ENCODE measurements at places on chromosomes 11 and 22. TPM values are rescaled to one million over a fixed set of nuclear protein-coding genes. Genes with fewer than 3 reads are reported as not detected.

The CASP12 gene
- 2.6 TPM for total RNA-seq

The MMP1 gene
- not detected for total RNA-seq

The PRDM10 gene
- 7.7 TPM for total RNA-seq

The F2 gene
- not detected for total RNA-seq

The OVCH2 gene
- total RNA-seq, result not detected

The GALR3 gene
- total RNA-seq, result not detected

The DDI1 gene
- total RNA-seq, result not detected

The CHST1 gene
- total RNA-seq, result 3.3 TPM

All from esophagus muscularis mucosa (tissue), 4 donors.